Fibroblast of skin of scalp (primary cell): ENCODE measurements at places on chromosomes 16 and 17.

GRCh38 chr17:17492085-17492484, 4.1 kb downstream of the RASD1 start:
- no peak for DNase-seq

- no peak for DNase-seq
Measured at GRCh38 chr16:22214889-22215288, 8.8 kb downstream of the EEF2K start.

DNA sequence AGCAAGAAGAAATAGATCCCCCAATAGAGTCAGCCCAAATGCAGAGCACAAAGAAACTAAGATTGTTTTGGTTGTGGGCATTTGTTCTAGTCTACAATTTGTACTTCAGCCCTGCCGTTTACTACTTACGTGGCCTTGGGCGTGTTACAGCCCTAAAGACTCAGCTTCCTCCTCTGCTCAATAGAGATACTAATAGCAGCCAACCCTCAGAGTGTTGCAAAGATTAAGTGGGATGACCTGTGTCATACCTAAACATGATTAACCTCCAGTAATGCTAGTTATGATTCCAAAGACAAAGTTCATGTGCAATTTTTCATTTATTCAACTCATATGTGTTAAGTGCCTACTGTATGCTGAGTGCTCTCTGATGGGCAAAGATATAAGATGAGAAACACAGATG, 43.1 kb downstream of the MAF start:
- DNase-seq = no peak

GRCh38 chr17:78345791-78346494, 13.9 kb downstream of the SOCS3 start:
- DNase-seq = no peak

DNA sequence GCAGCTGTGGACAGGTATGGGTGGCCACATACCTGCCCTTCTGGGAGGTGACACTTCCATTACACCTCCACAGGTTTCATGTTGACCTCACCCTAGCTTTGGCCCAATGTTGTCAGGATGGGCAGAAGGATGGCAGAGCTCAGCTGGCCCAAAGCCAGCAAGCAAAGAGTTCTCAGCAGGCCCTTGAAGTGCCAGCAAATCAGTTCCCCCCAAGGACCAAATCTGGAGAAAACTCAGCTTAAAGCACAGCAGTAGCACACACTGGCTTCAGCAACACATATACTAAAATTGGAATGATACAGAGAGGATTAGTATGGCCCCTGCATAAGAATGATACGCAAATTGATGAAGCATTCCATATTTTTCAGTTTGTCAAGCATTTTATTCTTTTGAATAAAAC, 13.4 kb downstream of the ARL4D start:
- no peak for DNase-seq

DNA sequence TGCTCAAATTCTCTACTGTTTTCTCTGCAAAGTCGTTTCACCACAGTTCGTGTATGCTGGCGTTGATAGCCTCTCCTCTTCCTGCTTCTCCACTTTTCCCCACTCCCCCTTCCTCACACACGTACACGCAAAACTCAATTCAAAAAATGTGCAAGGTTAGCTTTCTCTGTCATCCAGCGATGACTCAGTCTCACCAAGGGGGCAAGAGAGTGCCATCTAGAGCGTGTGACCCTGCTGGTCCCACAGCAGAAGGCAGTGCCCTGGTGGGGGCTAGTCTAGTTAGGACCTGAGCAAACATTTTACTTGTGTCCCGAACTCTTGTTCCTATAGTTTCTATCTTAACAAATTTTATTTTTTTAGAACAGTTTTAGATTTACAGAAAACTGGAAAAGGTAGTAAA, 121.2 kb upstream of the CHMP6 start:
- peak; percentile 54 for DNase-seq

DNA sequence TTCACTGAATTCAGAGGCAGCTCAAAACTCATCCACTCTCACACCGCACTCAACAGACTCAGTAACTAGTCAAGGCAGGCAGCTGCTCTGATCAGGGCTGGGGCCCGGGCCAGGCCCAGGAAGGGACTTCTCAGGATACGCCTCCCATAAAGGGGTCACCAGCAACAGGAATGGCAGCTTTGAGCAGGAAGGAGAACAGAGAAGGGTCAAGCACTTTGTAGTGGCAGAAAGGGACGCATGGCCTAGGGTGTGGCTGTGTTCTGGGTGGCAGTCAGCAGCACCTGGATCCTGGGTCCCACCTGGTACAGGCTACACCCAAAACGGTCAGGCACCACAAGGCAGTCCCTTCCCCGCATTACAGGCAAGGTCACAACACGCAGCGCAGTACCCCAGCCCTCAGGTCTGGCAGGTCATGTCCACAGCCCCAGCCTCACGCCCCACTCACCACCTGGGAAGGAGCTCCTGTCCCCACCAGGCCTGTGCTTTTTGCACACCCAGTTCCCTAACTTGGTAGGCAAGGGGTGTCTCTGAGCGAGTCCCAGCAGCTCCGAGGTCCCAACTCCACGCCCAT, 99.7 kb downstream of the ZNF778 start:
- no peak for DNase-seq

DNA sequence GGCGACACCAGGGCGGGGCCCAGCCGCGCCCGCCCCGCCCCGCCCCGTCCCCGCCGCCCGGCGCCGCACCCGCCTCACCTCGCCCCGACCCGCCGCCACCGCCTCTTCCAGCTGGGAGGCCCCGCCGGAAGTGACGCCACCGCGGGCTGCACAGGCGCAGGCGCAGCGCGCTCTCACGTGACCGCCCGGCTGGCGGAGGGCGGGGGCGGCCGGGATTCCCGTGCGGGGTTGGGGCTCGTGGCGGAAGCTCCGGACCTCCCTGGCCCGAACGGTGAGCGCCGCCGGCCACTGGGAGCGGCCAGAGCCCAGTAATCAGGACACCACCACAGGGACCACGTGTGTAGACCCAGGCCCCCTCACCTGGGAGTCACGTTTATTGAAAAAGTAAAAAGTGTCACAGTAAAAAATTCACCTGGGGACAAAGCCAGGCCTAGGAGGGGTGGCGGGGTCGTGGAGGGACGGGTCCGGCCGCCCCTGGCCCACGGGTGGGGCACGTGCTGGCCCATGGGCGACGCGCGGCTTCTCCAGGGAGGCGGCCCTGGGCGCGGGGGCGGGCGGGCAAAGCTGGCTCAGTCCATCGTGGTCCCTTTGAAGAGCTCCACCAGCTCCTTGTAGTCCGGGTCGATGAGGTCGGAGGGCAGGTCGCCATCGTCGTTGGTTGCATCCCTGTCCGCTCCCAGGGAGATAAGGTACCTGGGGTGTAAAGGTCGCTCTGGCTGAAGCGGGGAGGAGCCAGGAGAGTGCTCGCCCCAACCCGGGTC, at the start of gene MCRIP1:
Gene MCRIP1, minus strand, starts transcription at position 132 of the 761 bp plus-strand sequence. CDS start 8,785 bp downstream, outside the sequence.
- peak; percentile 94 for DNase-seq

DNA sequence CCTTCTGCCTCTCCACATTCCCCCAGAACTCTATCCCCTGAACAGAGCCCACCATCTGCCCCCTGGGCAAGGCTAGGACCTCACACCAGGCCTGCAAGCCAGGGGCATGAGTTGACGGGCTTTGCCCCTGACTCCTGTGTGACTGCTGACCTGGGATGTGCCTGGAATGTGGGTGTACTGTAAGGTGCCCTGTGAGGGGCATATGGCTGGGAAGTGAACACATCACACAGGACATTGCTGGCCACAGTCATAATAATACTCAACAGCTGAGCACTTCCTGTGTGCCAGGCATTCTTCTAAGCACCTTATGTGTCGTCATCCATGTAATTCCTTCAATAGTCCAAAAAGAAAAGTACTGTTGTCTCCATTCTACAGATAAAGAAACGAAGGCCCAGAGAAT, 13.3 kb downstream of the CES4A start:
- no peak for DNase-seq

GRCh38 chr16:10528635-10529034, 51.8 kb downstream of the EMP2 start:
- DNase-seq = no peak

DNA sequence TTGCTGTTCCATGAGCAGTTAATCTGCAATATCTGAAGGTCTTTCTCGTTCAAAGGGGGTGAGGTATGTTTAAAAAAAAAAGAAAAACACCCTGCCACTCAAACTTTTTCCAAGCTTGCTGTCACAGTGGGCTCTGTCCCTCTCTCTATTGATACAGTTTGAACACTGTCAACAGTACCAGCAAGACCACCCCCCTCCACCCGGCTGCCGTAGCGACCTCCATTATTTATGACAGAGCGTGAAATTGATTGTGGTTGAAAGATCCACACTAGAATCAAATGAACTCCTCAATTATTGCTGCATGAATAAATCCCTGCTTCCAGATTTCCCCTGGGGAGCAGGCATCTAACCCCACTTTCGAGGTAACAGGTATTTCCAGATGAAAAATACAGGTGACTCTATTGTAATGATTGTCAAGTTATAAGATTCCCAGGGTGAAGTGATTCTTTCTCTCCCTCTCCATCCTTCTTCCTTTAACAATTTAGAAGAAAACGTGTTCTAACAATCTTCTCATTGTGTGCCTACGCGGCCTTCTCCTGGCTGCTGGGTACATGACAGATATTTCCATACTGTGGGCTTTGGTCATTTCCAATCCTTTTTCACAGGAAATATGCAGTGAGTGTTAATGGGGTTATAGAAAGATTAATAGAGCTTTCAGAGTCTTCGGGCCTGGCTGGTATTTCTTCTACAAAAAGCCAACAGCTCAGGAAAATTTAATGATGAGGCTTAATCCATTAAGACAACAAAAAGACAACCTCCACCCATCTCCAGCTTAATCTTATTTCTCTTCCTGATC, 135.7 kb upstream of the C16orf82 start:
- DNase-seq = no peak

DNA sequence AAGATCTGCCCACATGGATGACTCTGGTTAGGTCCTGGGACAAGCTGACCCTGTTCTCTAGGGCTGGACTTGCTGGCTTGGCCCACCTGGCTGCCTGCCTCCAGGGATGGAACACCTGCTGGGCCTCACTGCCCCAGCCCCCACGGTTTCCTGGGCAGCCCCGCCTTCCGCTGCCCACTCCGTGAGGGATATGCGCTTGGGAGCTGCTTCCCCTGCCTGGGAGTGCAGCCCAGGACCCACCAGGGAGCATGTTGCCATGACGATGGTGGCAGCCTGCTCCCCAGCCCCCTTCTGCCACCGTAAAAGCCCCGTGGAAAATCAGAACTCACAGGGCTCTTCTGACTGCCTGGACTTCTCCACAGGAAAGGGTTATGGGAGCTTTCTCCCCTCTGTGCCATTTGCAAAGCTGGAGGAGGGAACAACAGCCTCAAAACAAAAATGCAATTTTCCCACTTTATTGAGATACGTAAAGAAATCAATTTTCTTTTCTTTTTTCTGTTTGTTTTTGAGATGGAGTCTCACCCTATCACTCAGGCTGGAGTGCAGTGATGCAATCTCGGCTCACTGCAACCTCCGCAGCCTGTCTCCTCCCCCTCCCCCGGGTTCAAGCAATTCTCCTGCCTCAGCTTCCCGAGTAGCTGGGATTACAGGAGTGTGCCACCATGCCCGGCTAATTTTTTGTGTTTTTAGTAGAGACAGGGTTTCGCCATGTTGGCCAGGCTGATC, 18.0 kb upstream of the GAS7 start:
- no peak for DNase-seq

- no peak for DNase-seq
Measured at GRCh38 chr17:27390540-27390939, 65.7 kb upstream of the KSR1 start.

GRCh38 chr17:7747635-7748071, 30.1 kb downstream of the DNAH2 start:
- peak; percentile 74 for DNase-seq

DNA sequence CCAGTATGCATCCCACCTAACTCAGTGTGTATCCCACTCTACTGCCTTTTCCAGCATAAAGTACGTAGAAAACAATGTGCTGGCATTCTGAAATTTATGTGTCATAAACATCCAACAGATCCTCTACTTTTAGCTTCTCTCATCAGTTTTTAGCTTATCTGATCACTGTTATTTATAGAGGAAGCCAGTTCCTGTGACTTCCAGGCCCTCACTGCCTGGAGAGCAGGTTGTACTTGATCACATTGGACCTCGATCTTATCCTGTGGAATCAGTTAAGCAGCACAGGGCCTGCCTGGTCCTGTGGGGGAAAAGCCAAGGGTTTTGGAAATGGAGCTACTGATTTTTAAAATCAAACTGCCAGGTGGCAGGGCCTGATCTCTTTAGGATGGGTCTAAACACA, 30.8 kb downstream of the PRSS54 start:
- no peak for DNase-seq

- no peak for DNase-seq
Measured at GRCh38 chr16:82459580-82460256, 167.1 kb upstream of the CDH13 start.

GRCh38 chr16:795580-796229, 4.8 kb downstream of the GNG13 start:
- DNase-seq = no peak

- no peak for DNase-seq
Measured at GRCh38 chr17:53765609-53766008, 57.1 kb upstream of the KIF2B start.

DNA sequence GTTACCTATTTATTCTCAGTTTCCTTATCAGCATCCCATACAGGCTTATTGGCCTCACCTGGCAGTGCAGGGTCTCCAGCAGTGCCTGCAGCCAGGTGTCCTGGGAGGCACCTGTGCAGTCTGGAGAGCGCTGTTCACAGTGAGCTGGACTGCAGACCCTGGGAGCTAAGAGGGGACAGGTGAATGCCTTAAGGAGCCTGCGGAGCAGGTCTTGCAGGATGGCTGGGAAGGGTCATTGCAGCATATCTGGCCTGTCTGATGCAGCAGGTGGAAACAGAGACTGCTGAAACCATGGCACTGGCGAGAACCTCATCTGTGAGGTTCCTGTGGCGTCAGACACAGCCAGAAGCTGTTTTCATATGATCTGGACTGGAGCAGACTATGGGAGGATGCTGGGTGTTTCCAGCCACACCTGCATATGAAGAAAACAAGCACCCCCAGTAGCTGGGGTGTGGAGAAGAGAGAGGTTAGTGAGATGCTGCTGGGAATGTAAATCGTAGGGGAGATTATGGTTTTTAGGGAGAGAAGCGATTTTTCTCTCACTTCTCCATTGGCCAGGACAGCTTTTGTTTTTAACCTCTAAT, 77.0 kb downstream of the NTN1 start:
- DNase-seq = no peak

- no peak for DNase-seq
Measured at GRCh38 chr17:28468781-28469180, 4.7 kb upstream of the SLC13A2 start.

GRCh38 chr16:85248342-85248741, 136.1 kb upstream of the CIBAR2 start:
- DNase-seq = no peak
